ENCODE measurements at places on chromosomes 2 and 18.

DNA sequence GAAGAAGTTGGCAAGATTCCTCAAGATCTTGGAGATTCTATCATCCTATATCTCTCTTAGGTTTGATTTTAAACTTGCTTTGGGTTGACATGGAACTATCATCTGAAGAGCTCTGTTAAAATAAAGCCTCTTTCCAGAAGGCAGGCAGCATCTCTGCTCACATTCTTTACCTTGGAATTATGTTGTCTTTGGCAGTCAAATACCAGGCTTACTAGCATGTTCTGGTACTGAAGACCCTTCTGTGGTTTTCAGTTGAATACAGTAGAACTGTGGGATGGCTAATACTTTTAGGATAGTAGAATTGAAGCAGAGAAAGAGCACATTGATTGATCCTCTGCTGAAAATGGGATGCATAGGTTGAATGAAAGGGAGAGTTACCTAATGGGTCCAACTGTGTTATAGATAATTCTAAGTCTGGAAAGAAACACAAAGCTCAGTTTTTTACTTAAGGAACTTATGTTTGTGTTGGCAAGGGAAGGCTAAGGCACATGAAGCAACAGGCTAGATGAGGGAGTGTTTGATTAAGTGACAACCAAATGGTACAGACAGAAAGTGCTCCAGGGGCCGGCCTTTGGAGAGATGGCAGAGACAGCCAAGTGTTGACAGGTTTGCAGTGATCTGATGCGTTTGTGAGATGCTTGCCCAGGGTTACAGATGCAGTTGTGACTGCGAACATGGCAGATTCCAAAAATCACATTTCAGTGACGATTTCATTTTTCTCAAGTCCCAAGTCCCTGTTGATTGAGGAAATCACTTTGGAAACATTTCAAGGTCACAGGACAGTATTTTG, 397.9 kb downstream of the MEIS1 start:
- no peak for DNase-seq

GRCh38 chr2:183035954-183036669, 2.1 kb downstream of the NCKAP1 start:
- no peak for DNase-seq

DNA sequence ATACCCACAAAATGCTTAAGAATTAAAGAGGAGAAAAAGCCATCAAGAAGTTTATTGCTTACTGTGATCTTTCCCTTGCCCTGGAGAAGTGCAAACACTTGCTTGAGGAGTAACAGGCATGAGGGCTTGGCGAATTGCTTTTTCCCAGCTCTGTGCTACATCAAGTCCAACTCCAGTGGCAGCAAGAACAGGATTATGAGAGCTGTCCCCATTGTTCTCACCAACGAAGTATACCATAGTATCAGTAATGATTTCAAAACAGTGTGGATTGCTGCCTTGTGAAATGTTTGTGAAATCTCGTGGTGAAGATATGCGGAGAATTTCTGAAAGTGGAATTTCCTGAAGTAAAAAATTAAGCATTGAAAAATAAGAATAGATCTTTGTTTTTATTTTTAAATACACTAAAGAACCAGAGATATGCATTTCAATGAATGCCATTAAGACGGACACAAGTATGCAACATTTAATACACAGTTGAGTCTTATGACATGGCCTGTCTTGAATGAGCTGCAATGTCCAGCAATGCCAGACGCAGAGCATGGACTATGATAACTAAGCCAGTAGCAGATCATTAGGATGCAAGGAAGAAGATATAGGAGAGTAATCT, 43.0 kb downstream of the NDUFAF7 start:
- no peak for DNase-seq

GRCh38 chr2:226131299-226131784, 668.3 kb downstream of the IRS1 start:
- no peak for DNase-seq

- DNase-seq = no peak
Observed at GRCh38 chr18:48848641-48849143, 102.1 kb downstream of the SMAD7 start.

- no peak for DNase-seq
Observed at GRCh38 chr2:143954844-143955243, 565.1 kb downstream of the ZEB2 start.

- no peak for DNase-seq
Observed at GRCh38 chr2:238433300-238433915, 6.7 kb downstream of the ASB1 start.

GRCh38 chr18:32174719-32175118, 15.1 kb upstream of the MEP1B start:
- DNase-seq = no peak

- peak; percentile 94 for DNase-seq
Observed at GRCh38 chr2:240340361-240340761, 95.1 kb upstream of the GPC1 start.

DNA sequence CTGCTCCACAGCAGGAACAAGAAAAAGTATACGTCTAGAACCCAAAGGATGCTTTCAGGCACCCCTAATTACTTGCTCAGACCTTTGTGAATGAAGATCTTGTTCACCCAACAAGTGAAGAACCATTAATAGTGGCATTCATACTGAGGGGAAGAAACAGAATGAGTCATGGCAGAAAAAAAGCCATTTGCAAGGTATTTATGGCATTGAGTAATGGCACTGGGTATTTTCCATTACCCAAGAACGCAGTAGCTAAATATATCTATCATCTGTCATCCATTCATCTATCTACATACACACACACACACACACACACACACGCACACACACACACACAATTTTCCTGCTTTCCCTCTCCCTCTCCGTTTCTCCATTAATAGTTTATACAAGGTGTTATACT, 56.4 kb upstream of the XIRP2 start:
- no peak for DNase-seq

- DNase-seq = no peak
Observed at GRCh38 chr2:196980473-196980872, 54.0 kb upstream of the PGAP1 start.

- DNase-seq = no peak
Observed at GRCh38 chr18:65221736-65222135, 529.1 kb upstream of the CDH7 start.

GRCh38 chr2:11215407-11215806, 60.1 kb downstream of the SLC66A3 start:
- no peak for DNase-seq

DNA sequence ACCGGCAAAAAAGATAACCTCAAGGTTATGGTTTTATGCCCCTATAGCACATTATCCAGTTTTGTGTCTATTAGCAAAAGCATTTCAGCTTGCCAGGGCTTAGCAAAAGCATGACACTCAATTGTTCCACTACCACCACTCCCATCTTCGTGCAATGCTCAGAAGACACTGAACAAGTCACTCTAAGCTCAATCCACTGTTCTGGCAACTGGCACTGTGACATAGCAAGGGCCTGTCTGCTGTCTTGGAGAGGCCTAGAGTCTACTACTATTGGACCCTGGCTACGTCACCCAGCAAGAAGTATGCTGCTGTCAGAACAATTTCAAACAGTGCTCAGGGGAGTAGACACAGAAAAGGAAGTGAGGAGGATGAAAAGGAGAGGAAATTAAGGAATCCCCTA, 103.5 kb upstream of the PPP1CB start:
- DNase-seq = no peak

GRCh38 chr18:3645384-3646156, 195.6 kb downstream of the TGIF1 start:
- DNase-seq = no peak

DNA sequence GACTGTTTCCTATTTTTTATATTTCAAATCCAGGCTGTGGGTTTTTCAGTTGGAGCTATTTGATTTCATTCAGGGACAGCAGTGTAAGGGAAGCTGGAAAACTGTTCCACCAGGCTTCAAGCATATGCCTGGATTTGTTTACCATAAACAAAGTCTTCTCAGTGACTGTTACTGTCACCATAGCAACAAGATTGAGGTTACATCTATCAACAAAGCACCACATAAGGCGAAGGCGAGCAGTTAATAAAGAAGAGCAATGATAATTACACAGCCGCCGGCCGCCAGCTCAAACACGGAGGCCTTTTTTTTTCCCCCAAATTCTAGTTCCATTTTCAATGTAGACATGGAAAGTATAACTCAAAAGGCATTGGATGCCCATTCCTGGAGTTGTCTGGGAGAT, 553.7 kb upstream of the SYT4 start:
- no peak for DNase-seq

DNA sequence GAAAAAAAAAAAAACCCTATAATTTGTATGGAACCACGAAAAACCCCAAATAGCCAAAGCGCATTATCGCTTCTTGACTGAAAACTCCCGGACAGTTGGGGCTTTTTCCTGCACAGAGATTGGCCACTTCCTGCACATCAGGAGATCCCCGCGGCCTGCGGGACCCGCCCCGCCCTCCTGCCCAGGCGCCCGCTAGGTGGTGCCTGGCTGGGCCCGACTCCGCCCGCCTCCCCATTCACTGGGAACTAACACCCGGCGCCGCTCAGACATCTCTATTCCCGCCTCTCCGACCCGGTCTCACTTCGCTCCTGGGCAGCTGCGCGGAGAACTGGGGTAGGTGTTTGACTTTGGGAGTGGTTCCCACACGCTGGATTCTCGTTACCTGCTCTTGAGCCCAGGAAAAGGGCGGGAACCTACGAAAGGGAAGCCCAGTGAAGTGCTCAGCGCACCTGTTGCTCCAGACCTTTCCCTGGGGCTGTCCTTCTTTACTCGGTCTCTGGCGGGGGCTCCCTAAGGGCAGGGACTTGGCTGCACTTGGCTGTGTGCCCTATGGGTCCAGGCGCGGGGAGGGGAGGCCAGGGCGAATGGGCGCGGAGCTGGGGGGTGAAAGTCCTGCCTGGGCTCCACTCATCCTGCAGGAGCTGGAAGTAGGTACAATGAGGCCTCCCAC, at the start of gene HMSD:
Gene HMSD, plus strand, starts transcription at position 234 of the 670 bp plus-strand sequence. CDS start 4,155 bp downstream, outside the sequence.
- no peak for DNase-seq

DNA sequence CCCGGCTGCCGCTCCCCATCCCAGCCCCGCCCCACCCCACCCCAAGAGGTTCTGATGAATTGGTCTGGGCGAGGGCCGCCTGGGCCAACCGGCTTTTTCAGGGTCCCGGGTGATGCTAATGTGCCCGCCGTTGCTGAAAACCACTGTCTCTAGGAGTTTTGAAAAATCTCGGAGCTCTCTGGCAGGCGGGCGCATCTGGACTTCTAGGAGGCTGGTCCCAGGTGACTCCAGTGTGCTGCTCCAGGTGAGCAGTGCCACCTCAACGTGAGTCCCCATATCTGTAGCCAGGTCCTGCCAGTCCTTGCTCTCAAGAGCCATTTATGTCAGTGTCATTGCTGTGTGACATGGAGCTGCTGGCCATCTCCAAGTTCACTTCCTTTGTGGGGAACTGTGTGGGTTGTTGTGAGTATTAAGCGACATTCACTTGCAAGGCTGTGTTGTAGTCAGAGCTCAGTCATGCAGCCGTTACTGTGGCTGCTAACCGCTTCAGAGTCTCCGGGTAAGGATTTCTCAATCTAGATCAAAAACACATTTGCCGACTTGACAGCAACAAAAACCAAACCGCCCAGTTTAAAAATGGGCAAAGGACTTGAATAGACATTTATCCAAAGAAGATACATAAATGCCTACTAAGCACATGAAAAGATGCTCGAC, at the start of gene RFX8:
Gene RFX8, minus strand, starts transcription at position 382 of the 654 bp plus-strand sequence. CDS start 8,264 bp downstream, outside the sequence.
- DNase-seq = no peak

GRCh38 chr18:45290364-45290763, 324.9 kb upstream of the SLC14A2 start:
- no peak for DNase-seq

DNA sequence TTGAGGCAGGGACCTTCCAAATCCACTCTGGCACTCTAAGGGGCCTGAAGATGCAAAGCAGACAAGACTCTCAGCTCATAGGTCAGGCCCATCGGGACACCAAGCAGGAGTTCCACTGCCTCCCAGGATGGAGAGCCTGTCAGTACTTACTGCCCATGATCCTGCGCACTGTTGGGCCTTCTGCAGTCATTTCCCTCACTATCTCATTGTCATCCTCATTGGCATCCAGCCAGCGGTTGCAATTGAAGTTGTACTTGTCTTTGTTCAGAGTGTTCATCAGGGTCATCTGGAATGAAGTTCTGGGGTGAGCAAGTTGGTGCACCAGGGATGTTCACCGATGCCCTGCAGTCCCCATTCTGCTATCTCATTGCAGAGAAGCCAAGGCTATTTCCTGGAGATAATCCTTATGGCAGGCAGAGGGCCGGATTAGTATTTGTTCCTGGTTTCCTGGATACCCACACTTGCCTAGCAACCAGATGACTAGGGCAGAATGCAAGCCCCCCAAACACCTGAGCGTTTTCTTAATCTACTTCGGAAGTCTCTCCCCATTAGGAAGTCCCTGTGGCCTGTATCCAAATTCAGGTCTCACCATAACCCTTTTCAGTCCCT, 65.1 kb downstream of the LOXHD1 start:
- no peak for DNase-seq

DNA sequence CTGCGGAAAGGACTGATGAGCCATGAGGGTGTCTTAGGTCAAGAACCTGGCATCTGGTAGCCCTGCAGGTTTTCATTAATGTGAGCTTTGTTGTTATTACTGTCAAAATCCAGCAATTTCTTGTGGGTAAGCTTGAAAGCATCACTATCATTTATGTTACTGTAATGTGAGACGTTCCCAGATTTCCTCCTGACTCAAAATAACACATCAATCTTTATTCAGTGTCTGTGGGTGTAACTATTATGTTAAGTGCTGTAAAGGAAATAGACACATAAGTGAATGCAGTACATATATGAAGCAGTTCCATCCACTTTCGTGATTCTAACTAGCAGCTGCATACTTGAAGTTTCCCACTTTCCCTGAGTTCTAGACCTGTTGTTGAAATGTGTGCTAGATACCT, 89.8 kb downstream of the FHOD3 start:
- DNase-seq = no peak

GRCh38 chr18:74963820-74964446, 245.0 kb downstream of the PTGR3 start:
- DNase-seq = no peak

DNA sequence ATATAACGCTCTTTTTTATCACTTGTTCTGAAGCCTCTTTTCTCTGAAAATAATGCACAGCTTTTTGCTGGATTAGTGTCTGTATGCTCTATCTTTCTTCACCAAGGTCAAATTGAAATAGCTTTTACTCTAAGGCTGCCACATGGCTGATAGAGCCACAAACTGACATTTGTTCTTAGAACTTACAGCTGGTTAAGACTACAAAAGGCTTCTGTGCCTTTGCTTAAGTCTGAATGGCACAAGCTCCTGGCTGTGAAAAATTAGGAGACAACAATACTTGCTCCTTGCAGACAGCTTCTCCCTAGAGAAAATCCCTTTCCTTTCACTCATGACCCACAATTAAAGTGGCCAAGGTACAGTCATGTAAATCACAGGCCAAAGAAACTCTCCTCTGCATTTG, 515.3 kb downstream of the DSC3 start:
- DNase-seq = no peak

GRCh38 chr2:145555360-145555759, 1035.4 kb upstream of the ZEB2 start:
- DNase-seq = no peak

- DNase-seq = no peak
Observed at GRCh38 chr2:221060376-221060775, 511.7 kb downstream of the EPHA4 start.

DNA sequence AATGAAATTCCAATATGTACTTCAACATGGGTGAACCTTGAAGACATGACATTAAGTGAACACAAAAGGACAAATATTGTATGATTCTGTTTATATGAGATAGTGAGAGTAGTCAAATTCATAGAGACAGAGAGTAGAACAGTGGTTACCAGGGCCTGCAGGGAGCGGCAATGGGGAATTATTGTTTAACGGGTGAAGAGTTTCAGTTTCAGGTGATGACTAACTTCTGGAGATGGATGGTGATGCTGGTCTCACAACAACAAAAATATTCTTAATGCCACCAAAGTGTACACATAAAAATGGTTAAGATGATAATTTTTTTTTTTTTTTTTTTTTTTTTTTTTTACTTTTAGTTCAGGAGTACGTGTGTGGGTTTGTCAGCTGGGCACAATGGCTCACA, 109.4 kb upstream of the TMEM200C start:
- DNase-seq = no peak

Measured in chondrocyte (in vitro differentiated cells).